Cortex of kidney (tissue), 1 donor: ENCODE measurements at places on chromosomes 1 and 21.

GRCh38 chr21:28160378-28160777 lies 832.3 kb downstream of the LTN1 start:
- DNase-seq, result no peak

DNA sequence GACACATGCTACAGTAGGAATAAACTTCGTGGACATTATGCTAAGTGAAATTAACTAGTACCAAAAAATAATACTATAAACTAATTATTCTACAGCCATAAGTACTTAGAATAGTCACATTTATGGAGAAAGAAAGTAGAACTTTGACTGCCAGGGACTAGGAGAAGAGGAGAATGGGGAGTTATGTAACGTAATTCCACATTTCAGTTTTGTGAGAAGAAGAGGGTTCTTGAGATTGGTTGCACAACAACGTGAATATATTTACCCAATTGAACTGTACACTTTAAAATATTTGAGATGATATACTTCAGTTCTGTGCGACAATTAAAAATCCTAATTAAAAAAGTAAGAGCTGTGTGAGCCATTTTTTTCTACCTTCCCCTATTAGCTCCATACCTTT lies 1412.9 kb downstream of the PLA2G4A start:
- no peak for DNase-seq

- DNase-seq, result no peak
Observed at GRCh38 chr1:235588916-235589515, 60.6 kb downstream of the GNG4 start.

- DNase-seq, result no peak
Observed at GRCh38 chr1:157562515-157562914, 10.2 kb upstream of the FCRL5 start.
